ENCODE measurements at places on chromosomes 13 and 19. TPM values are rescaled to one million over a fixed set of nuclear protein-coding genes. Genes with fewer than 3 reads are reported as not detected.

The KIR3DL3 gene
- total RNA-seq, result not detected

The PSPN gene
- total RNA-seq, result 1.1 TPM

The ZNF541 gene
- total RNA-seq, result 0.21 TPM

The NXNL1 gene
- not detected for total RNA-seq

The NMRK2 gene
- total RNA-seq, result 1,098 TPM

The NHLRC3 gene
- 12.2 TPM for total RNA-seq

The ZNF536 gene
- 1.2 TPM for total RNA-seq

The ZSCAN4 gene
- total RNA-seq, result 0.13 TPM

The RETN gene
- total RNA-seq, result 1.4 TPM

The IGSF23 gene
- not detected for total RNA-seq

The TMIGD2 gene
- 0.29 TPM for total RNA-seq

The ZNF534 gene
- total RNA-seq, result 0.24 TPM

The KIR2DL1 gene
- total RNA-seq, result not detected

The PSG1 gene
- total RNA-seq, result not detected

Measured in left cardiac atrium (tissue), 4 donors.